ENCODE measurements at places on chromosomes 11 and 22.

DNA sequence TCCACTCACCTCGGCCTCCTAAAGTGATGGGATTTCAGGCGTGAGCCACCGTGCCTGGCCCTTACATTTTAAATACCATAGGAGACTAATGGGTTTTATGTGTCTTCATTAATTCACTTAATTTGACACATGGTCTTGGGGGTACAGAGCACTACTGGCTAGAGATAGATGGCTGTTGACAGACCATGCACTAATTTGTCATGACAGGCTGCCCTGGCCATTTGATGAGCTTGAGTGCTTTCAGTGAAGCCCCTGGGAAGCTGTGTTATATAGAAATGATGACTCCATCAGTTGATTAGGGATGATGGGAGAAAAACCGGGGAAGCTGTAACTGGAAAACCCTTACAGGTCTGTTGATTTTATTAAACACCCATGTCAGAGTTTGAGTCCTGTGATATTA is 6.6 kb downstream of the PHF5A start:
- no peak for DNase-seq

- DNase-seq = no peak
These were observed 132.7 kb upstream of the DDI1 start for GRCh38 chr11:103903621-103904323.

DNA sequence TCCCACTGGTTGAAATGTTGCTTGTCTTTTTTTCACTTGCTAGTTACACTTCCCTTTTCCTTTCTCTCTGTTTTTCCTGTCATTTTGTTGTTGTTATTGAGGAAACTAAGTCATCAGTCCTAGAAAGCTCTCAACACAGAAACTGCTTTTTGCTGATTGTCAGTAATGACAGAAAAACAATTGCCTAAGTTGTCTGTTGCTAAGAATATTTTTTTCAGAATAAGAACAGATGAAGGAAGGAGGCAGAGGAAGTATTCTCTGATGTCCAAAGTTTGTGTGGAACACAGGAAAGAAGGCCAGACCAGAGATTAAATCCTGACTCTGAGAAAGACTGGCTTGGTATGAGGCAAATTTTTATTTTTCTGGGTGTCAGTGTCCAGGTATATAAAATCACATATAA is 163.3 kb downstream of the CASP12 start:
- no peak for DNase-seq

GRCh38 chr11:27401280-27401832 is 38.3 kb upstream of the CCDC34 start:
- DNase-seq = no peak

DNA sequence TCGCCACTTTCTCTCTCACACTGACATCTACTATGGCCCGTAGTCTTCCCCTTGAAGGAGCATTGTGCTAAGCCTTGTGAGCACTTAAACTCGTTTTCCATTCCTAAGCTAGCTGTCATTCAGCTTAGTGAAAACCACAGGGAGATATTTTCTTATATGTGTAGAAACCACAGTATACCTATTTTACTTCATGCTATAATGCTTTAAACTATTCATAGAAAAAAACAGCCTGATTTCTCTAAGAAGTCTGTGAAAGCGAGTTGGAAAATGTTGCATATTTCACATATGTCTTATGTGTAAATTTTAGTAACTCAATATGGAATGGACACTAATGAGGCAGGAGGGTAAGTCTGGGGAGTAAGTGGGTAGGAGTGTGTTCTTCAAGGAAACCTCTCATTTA is 194.3 kb upstream of the CTSC start:
- no peak for DNase-seq

GRCh38 chr11:27451244-27451965 is 21.2 kb downstream of the LGR4 start:
- no peak for DNase-seq

DNA sequence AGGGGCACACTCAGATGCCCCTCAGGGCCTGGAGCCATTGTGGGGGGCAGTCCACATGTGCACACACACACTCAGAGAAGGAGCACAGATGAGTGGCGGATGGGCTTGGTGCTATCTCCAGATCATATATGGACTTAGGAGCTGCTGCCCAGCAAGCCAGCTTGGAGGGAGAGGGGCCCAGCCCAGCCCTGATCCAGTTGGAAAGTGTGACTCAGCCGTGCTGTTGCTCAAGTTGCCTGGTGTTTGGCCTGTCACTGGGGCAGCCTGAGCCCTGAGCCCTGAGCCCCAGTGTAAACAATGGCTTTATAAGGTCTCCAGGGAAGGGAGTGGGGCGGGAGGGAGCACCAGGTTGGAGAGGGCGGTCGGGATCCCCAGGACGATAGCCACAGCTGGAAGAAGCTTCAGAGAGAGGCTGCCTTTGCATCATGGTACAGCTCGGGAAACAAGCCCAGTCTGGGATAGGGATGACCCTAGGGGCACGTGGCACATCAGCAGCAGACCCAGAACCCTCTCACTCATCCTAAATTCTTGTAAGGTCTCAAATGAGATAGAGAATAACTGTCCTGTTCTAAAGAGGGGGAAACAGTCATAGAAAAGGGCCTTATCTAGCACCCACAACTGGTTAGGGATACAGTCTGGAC is 4.8 kb downstream of the SELENOM start:
- DNase-seq = no peak

- DNase-seq = no peak
These were observed 86.5 kb downstream of the ACER3 start for GRCh38 chr11:76947190-76947589.

DNA sequence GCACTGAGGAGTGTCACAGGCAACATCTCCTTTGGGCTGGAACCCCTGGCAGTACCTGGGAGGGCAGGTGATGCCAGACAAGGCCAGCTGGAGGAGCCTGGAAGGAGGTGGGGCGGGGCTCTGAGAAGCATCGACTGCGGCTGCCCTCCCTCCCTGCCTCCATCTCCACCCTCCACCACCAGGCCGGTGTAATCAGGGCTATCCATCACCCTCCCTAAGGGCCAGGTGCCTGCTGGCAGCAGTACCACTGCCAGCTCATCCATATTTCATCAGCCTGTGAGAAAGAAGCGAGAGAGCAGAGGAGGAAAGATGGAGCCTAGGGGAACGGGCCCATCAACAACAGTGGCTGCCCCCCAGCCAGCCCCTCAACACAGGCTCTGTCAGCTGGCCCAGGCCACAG is 51.4 kb upstream of the RASD2 start:
- peak; percentile 42 for DNase-seq

GRCh38 chr11:110072930-110073329 is 20.3 kb upstream of the ZC3H12C start:
- no peak for DNase-seq

GRCh38 chr11:23555085-23555484 is 694.8 kb upstream of the CCDC179 start:
- no peak for DNase-seq

DNA sequence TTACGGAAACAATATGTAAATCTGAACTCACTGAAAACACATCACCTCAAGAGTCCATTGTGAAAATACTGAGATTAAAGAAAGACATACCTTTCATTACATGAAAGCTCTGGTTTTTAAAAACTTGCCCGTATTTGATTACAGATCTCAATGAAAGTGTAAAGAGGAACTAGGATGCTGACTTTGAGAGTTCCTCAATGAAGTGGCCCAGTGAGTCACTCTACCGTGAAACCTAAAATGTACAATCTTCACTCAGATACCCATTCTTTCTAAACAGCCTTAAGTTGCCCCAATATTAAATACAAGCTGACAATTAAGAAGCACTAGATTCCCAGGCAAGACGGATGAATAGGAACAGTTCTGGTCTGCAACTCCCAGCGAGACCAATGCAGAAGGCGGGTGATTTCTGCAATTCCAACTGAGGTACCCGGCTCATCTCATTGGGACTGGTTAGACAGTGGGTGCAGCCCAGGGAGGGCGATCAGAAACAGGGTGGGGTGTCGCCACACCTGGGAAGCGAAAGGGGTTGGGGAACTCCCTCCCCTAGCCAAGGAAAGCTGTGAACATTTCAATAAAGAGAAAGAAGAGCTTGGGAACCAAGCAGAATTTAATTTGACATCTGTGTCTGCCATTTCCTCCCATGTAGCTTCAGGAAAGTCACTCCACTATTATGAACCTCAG is 33.8 kb upstream of the OR9G4 start:
- no peak for DNase-seq

DNA sequence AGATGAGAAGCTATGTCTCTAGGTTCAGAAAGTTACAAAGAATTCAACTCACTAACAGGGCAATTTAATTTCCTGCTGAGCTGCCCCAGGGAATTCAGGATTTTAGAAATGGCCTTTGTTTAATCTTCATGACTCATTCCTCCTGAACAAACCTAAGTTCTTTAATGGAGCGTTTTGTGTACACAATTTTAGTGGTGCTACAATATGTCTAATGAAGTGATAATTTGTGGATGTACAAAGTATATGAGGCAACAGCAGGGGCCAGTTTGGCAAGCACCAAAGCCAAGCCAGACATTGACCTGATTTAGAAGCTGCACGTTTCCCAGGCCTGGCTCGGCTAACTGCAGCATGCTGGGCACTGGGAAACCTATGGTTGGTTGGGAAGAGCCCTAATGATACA is 34.4 kb upstream of the HEPHL1 start:
- no peak for DNase-seq

DNA sequence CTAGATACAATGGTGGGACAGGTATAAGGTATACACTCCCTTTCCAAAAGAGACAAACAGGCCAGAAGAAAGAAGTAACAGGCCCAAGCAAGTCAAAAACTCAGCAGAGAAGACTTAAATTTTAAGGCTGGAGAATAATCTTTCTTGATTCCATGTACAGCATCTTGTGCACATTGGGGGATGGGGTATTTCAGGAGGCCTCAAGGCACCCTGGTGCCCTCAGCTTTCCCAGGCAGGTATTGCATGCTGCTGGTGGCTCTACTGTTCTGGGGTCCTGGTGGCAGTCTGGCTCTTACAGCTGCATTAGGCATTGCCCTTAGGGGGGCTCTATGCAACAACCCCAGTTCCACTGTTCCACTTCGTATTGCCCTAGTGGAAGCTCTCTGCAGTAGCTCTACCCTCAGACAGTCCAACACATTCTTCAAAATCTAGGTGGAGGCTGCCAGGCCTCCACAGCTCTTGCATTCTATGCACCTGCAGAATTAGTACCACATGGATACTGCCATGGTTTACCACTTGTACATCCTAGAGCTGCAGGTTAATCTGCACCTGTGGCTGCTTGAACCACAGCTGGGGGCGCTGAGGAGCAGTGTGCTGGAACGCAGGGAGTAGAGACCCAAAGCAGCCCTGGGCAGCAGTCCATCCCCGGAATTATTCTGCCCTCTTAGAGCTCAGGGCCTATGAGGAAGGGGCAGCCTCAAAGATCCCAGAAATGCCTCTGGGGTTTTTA is 4.2 kb upstream of the CTSC start:
- DNase-seq = no peak

GRCh38 chr11:10667521-10667885 is 26.1 kb downstream of the IRAG1 start:
- DNase-seq = no peak

GRCh38 chr11:116312570-116313391 is 460.0 kb downstream of the BUD13 start:
- DNase-seq = peak; percentile 97

DNA sequence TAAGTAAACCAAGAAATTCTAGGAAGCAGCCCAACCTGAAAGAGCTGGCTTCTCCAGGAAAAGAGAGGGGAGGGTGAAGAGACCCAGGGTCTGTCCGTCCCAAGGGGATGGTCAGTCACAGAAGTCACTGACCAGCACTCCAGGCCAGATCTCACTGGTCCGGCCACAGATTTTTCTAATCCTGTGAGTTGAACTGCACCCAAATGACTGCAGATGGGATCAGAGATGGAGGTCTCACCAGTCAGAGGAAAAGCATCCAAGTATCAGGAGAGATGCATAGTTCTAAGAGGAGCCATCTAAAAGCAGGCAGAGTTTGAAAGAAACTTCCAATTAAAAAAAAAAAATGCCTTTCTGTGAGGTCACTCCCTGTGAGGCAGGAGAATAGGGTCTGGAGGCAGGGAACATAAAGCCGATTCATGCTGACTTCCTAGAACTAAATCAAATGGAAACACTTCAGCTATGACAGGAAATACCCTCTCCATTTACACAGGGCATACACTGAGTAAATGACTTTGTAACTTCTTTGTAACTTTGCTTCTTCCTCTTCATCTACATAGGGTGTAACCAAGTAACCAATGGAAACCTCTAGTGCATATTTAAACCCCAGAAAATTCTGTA is 144.5 kb downstream of the CCDC34 start:
- DNase-seq = no peak

DNA sequence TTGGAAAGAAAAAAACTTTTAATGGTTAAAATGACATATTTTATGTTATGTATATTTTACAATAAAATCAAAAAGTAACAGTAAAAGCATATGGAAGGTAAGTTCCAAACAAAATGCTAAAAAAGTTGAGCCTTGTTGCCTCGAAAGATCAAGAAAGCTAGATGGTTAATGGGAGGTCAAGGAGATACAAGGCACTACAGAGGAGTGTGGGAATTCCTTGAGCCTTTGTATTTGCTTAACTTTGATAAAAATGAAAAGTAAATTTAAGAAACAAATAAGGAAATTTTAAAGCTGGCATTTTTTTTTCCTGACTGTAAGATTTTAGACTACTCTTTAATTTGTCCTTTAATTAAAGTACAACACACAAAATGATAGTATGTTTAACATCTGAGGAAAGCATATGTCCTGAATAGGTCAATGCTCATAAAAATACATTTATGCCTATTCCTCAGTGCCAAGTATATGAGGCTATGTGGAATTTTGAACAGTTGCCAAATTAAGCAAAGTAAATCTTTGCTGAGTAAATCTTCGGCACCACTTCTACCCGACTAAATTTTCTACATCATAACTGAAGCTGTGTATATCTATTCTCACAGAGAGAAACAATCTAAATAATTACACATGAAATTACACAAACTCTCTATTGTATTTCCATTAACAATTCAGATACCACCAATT is 108.8 kb downstream of the TTC28 start:
- DNase-seq = no peak

DNA sequence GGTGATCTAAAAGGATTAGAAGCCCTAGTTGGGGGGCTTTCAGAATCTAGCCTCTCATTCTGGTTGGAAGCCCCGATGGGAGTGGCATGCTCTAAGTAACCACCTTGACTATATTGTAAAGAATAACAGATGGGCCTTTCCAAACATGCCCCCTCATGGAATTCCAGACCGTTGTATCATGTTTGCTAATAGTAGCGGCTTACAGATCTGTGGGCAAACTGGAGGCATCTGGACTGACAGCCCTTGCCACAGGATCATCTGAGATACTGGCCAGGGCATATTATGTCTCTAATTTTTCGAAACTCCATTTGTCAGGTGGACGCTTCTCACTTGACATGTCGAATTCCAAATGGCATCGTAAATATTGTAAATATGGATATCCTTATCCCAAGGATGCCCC is 10.5 kb downstream of the APIP start:
- DNase-seq = no peak

- DNase-seq = no peak
These were observed 61.0 kb downstream of the BMAL1 start for GRCh38 chr11:13338427-13339069.

DNA sequence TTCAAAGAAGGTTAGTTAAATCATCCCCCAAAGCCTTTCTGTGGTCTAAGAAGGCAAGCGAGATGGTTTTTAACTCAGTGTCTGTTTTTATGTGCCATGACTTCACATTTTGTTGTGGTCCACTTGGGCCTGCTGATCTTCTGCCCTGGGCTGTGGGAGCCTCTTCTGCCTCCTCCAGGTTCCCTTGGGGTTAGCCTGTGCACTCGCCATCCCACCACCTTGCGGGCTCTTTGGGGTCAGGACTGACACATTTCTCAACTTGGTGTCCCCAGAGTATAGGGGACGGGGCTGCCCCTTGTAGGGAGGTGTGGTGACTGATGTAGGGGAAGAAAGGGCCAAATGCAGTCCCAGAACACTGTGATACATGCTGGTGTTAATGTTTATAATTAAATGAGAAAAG is 207.0 kb downstream of the TBC1D22A start:
- DNase-seq = no peak
